ENCODE measurements at places on chromosomes 6 and 20. TPM values are rescaled to one million over a fixed set of nuclear protein-coding genes. Genes with fewer than 3 reads are reported as not detected.

- no peak for DNase-seq
These were observed 36.7 kb downstream of the JAG1 start for GRCh38 chr20:10637031-10637559.

Gene OXT
- total RNA-seq: 0.75 TPM

DNA sequence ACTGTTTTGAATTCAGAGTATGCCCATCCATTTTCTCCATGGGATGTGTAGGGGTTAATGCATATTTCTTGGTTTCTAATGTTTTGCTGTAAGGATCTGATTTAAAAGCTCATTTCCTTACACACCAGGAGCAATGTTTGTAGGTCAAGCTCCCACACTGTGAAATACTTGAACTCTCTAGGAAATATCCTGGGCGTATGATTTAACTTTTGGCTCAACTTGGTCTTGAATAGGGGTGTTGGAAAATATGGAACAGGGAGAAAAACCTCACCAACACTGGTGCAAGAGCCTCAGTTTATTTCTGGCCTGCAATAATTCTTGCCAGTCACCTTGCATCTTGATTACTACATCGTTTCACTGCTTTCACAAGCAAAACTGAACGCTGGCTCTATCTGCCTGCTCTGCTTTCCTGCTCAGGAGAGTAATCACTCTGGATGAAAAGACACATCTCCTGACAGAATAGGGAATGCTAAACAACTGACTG is 25.1 kb upstream of the RFPL4B start:
- no peak for DNase-seq

Gene EYS
- total RNA-seq: 0.09 TPM

- DNase-seq: no peak
These were observed 214.0 kb downstream of the ZFAND3 start for GRCh38 chr6:38033442-38033982.

Gene SDCBP2
- 3.6 TPM for total RNA-seq

DNA sequence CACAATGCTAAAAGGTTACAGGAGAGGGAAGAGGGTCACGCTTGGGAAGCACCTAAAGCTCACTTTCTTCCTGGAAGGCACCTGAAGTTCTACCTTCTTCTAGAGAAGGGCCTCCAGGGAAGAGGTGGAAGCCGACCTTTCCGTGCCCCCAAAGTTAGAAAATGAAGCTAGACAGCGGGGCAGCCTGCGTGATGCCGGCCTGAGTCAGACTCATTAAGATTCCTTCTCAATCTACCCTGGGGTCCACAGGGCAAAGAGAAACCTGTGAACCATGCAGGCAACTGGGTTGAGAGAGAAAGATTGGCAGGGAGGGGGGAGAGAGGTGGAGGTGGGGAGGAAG is 54.8 kb upstream of the CCDC167 start:
- no peak for DNase-seq

- no peak for DNase-seq
These were observed 116.4 kb downstream of the TOX2 start for GRCh38 chr20:44031001-44031574.

GRCh38 chr6:107715550-107716321 is 108.4 kb downstream of the SCML4 start:
- no peak for DNase-seq

Gene ACTL10
- 0.50 TPM for total RNA-seq

DNA sequence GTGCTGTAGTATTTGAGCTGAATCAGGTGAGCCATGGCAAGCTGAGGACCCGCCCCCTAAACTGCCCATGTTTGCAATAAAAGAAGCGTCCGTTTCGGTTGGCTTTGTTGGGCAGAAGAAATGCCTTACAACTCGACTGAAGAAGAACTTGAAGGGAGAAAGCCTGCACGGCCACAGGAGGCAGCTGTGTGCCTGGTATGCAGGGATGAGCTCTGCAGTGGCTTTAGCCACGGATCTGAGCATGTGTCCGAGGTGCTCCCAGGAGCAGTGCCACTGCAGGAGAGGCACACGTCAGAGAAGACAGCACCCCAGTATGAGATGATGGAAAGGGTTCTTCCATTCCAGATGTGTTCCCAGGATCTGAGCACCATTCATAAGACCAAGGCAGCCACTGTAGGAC is 23.5 kb downstream of the KIZ start:
- DNase-seq: no peak

- DNase-seq: no peak
These were observed 2.1 kb downstream of the DNMT3B start for GRCh38 chr20:32764005-32764960.

Gene FERMT1
- total RNA-seq: 0.42 TPM

DNA sequence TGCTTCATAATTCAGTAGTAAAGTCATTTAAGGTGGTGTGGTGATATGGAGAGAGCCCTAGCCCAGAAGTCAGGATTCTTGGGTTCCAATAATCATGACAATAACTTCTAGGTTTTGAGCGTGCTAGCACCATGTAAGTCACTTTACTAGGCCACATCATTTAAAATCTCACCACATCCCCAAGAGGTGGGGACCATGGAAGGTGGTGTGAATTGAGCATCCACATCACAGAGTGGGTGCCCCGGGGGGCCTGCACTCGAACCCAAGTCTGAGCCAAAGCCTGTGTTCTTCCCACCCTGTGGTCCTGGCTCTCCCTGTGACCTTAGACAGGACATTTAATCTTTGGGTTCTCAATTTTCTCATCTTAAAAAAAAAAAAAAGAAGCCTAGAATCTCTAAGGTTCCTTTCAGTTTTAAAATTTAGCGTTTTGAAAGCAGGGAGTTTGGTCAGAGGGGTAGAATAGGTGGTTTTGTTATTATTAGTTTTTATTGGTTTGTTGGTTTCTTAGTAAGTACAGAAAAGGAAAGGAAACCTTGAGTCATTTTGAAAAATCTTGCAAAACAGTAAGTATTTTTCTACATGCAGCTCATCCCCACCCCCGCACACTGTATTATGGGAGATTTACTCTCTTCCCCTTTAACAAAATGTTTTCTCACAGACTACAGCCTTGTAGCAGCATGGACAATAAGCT is 26.4 kb downstream of the ARMC2 start:
- DNase-seq: no peak

GRCh38 chr6:44297063-44298038 is 15.8 kb downstream of the AARS2 start:
- DNase-seq: no peak

GRCh38 chr6:157427969-157428368 is 47.0 kb downstream of the ZDHHC14 start:
- no peak for DNase-seq

- DNase-seq: no peak
These were observed 89.5 kb downstream of the TIAM2 start for GRCh38 chr6:155084431-155085123.

DNA sequence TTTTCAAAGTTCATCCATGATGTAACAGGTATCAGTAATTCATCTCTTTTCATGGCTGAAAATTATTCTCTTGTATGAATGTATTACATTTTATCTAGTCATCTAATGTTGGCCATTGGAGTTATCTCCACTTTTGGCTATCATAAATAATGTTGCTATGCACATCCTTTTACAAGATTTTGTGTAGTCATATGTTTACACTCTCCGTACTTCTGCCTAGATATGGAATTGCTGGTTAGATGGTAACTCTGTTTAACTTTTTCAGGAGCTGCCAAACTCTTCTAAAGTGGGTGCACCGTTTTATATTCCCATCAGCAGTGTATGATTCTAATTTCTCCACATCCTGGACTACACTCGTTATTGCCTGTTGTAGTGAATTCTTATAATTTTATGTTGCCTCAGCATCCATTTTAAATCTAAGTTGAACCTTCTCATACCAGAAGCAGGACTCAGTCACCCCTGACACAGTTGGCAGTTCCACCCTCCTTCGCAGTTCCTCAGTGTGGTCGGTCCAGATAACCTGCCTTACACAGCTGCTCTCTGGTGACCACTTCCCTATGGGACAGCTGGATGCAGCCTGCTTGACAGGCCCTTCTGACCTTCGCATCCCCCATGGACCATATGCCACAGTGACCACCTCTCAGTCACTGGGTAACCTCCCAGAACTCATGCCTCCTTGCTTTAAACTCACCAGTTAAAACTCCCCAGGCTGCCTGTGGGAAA is 33.9 kb downstream of the KIZ start:
- DNase-seq: no peak

- DNase-seq: peak; percentile 78
These were observed 60.8 kb upstream of the MAP3K4 start for GRCh38 chr6:160930547-160931377.

DNA sequence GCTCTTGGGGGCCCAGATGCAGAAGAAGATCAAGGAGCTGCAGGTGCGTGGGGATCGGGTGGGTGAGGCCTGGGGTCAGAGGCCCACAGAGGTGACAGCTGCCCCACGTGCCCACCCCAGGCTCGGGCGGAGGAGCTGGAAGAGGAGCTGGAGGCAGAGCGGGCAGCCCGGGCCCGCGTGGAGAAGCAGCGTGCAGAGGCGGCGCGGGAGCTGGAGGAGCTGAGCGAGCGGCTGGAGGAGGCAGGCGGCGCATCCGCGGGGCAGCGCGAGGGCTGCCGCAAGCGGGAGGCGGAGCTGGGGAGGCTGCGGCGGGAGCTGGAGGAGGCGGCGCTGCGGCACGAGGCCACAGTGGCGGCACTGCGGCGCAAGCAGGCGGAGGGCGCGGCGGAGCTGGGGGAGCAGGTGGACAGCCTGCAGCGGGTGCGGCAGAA is 41.5 kb downstream of the MYH7B start:
- DNase-seq: no peak

DNA sequence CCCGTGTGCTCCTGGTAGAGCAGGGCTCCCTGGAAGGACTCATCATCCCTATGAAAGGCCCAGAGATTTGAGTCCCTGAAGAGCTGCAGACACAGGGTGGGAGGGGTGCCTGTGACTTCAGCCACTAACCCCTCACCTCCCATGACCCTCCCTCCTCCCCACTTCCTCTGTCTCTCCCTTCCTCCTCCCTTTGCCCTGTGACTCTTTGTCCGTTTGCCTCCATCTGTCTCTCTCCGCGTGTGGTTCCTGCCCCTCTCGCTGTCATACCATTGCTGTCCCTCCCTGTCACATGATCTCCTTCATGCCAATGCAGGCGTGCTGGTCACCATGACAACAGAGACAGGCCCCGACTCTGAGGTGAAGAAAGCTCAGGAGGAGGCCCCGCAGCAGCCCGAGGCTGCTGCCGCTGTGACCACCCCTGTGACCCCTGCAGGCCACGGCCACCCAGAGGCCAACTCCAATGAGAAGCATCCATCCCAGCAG is 19.0 kb downstream of the EPB41L1 start:
- no peak for DNase-seq

GRCh38 chr6:158569036-158569435 is 9.1 kb downstream of the TMEM181 start:
- DNase-seq: no peak

DNA sequence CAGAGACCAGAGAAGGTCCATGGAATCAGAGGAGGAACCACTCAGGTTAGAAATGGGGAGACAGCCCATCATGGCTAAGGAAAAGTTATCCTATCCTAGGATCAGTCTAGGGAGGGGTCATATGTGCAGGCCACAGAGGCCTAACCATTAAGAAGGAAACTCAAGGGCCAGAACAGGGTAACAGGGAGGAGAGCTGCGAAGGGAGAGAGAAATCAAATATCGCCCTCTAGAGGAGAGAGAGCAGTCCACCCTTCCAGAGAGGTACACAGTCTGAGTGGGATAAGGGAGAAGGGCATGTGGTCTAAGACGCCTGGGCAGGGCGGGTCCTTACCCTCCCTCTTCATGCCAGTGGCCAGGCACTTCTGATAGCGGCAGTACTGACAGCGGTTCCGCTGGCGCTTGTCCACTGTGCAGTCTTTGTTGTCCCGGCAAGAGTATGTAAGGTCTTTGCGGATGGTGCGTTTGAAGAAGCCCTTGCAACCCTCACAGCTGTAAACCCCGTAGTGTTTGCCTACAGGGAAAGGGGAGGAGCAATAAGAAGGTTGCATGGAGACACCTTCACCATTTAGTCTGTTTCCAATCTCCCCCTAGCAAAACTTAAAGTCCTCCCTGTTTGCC is 2.9 kb downstream of the RXRB start:
- DNase-seq: peak; percentile 50

GRCh38 chr20:60040471-60041162 is 82.4 kb downstream of the CDH26 start:
- DNase-seq: no peak

Gene TTLL9
- total RNA-seq: not detected

DNA sequence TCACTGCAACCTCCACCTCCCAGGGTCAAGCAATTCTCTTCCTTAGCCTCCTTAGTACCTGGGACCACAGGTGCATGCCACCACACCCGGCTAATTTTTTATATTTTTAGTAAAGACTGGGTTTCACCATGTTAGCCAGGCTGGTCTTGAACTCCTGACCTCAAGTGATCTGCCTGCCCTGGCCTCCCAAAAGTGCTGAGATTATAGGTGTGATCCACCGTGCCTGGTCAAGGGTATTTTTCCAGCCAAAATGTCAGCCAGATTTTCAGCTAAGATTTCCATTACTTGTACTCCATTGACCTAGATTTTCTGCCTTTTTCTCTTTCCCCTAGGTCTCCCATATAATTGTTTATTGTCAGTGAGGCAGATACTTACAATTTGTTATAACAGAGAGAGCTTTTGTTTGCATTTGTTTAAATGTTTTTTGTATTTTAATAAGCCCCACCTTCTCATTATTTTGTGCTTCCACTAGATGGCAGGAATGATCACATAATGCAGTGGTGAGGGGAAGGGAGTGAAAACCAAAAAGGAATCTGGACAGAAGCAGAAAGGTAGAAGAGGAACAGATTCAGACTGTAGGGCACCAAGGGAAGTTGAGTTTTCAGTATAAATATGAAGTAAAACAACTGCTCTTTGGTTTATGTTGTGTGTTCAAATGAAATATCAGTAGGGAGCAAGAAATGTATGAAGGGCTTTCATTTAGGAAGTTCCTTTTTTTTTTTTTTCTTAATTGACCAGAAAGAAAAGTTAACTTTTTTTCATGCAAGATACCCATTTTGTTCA is 29.7 kb downstream of the RPF2 start:
- DNase-seq: no peak

DNA sequence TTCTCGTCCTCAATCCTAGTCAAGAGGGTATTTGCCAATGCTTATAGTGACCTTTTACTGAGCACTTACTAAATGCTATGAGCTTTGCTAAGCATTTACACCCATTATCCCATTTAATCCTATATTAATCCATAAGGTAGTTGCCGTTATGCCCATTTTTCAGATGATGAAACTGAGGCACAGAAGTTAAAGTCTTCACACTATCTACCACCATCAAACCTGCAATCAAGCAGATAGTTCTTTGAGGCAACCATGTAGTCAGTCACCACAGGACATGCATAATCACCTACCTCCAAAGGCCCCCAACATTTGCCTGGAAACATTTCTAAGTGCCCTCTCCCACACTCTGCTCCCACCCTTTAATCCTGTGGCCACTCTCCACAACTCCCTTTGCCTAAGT is 149.6 kb downstream of the LY86 start:
- no peak for DNase-seq

GRCh38 chr6:155235087-155235486 is 28.7 kb upstream of the CLDN20 start:
- no peak for DNase-seq

Gene DPPA5
- not detected for total RNA-seq

GRCh38 chr6:84457276-84457675 is 229.8 kb upstream of the CEP162 start:
- no peak for DNase-seq

GRCh38 chr20:43189554-43190331 is at the start of gene PTPRT:
Gene PTPRT (minus strand): TSS chr20:43189906. CDS start chr20:43189733, 173 bp downstream.
- no peak for DNase-seq

Gene ANKRD66
- not detected for total RNA-seq

GRCh38 chr6:31267651-31268368 is 4.1 kb downstream of the HLA-C start:
- no peak for DNase-seq
